Activated naive CD8-positive, alpha-beta T cell treated with anti-CD3 and anti-CD28 coated beads, Interleukin-2, amount 50 U/mL, for 16 hours (primary cell): ENCODE measurements at places on chromosomes 4 and X.

DNA sequence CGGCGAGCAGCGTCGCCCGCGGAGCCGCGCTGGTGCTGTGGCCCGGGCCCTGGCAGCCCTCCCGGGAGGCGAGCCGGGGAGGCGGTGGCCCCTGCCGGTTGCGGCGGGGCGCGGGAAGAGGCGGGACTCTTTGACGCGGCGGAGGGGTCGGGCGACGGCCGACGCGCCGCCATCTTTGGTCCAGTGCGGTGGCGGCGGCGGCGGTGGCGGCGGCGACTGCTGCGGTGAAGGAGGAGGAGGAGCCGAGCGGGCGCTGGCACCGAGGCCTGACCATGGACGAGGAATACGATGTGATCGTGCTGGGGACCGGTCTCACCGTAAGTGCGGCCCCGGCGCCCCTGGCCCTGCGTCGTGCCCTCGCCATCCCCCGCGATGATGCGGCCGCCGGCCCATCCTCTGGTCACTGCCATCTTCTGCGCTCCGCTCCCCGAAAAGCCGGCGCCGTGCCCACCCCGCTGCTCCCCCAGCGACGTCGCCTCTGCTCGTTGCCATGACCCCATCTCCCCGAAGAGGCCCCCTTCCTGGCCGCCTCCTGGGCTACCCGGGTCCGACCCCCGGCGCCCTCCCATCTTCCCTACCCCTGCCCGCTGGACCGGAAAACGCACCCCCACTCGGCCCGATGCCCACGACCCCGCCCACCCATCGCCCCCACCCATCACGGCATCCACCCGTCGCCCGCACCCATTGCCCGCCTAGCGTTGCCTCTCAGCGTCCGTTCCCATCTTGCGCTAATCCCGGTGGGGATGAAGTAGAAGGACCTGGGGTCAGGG, at the start of gene GDI1:
Gene GDI1, plus strand, starts transcription at position 172 of the 770 bp plus-strand sequence. Its CDS starts 101 bp downstream, at position 273.
- no peak for DNase-seq

- DNase-seq, result no peak
These were observed 287.9 kb downstream of the CXXC4 start for GRCh38 chr4:104206784-104207183.

DNA sequence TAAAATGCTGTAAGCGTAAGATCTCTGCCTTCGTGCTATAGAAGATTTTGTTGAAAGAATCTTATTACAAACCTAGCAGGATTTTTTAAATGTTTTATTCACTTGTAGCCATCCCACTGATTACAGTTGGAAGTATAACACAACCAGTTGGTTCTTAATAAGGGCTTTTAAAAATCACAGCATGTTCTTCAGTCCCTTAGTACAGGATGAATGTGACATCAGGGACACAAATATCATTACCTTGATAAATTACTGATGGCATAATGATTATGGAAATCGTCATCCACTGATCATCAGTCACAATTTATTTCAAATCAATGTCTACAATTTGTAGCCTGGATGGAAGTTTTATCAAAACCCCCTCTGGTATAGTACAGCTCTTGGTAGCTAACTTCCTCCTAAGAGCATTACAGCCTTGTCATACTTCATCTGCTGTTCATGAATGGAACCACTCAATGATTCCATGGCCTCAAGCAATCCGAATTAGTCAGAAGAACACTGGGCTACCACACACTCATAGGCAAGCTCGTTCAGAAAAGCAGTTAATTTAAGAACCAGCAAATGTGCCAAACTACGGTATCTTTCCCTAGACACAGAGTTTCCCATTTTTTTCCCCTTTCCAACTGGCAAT, 389.2 kb upstream of the TENM3 start:
- DNase-seq, result no peak

- DNase-seq, result no peak
These were observed 133.1 kb downstream of the AFAP1 start for GRCh38 chr4:7806338-7807090.

DNA sequence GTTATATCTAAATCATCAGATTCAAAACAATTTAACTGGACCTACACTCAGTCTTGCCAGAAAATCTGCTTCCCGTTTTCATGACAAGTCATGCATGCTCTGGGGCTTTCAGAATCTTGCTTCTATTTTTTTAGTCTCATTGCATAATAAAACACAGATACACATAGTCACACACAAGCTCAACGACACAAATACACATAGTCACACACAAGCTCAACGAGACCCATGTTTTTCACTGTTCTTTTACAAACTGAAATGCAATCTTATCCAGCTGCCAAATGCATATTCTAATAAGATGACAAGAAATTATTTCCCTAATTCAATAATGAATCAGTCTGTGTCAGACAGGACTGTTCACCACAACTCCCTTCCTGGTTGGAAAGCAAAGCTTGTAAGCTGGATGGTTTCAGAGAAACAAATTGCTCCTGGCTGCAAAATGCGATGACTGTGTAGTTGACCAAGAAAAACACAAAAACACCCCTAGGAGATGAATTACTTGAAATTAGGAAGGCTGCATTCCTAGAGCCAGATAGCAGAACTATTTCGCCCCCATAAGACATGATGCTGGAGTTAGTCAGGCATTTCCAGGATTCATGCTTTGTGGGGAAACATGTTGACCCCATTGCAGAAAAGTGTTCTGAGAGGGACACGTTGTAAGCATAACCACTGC, 208.7 kb downstream of the CHIC2 start:
- no peak for DNase-seq

DNA sequence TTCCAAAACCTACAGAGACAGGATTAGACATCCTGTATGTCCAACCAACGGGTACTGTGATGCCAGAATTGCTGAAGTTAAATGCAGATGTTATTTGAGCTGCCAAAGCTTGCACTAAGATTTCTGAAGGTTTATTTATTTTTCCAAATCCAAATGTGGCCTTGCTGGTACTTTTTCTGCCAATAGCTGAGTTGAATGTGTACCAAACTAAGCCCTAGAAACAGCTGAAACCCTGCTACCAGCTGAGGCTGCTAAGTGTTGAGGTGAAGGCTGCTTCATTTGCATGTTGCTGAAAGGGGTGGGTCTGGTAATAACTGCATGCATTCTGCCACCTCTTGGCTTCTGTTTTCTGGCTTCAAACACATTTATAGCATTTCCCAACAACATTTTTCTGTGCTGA, 366.5 kb downstream of the FAT4 start:
- DNase-seq, result no peak
